ENCODE measurements at places on chromosomes 3 and 15. TPM values are rescaled to one million over a fixed set of nuclear protein-coding genes. Genes with fewer than 3 reads are reported as not detected.

GRCh38 chr15:101652786-101653430 lies 727 bp upstream of the TM2D3 start:
- DNase-seq: peak; percentile 30

SERPINI2 gene
- not detected for polyA plus RNA-seq

GRCh38 chr3:71875461-71875947 lies 90.6 kb upstream of the PROK2 start:
- DNase-seq: peak; percentile 88

BTBD1 gene
- 29.1 TPM for polyA plus RNA-seq

DNA sequence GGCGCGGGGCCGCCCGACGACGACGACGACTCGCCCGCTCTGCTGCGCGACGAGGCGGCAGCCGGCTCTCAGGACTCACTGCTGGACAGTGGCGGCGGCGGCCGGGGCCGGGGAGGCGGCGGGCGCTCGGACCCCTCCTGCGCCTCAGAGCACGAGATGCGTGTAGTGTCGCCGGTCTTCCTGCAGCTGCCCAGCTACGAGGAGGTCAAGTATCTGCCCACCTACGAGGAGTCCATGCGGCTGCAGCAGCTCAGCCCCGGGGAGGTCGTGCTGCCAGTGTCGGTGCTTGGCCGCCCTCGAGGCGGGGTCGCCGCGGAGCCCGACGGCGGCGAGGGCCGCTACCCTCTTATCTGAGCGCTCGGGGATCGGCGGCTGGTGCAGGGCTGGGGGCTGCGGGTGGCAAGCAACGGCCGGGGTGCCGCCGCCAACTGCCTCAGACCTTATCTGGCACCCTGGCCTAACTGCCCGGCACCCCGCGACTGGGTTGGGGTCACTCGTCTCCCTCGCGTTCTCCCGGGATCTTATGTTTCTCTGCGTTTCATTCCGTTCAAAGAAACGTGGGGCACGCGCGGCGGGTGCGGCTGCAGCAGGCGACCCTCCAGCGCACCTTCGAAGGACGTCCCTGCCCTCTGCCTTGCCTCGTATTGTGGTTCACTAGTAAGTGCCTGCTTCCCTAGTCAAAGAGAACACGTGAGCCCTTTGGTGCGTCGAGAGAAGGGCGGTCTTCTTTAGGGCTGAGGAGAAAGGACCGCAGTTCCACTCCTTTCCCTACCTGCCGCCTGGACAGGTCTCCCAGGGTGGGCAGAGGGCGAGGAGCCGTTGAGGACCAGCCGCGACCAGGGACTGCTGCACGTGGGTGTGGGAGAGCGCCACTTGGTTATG lies 1.0 kb downstream of the C3orf80 start:
- DNase-seq: peak; percentile 35

DNA sequence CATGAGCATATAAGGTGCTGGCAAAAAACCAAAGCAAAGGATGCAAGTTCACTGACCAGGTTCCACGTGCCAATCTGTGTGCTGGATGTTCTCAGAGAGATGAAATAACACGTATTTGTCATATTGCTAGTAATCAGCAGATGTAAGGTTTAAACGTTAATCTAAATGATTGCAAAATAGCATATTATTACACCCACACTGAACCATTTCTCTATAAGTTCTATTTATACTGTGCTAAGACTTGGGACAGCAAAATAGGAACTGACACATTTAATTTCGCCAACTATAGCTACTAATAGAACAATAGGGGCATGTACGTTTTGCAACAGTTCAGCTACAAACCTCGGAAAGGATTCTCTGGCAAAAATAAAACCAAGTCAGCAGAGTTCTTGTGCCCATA lies 350.3 kb upstream of the ZNF385D start:
- DNase-seq: no peak

DNA sequence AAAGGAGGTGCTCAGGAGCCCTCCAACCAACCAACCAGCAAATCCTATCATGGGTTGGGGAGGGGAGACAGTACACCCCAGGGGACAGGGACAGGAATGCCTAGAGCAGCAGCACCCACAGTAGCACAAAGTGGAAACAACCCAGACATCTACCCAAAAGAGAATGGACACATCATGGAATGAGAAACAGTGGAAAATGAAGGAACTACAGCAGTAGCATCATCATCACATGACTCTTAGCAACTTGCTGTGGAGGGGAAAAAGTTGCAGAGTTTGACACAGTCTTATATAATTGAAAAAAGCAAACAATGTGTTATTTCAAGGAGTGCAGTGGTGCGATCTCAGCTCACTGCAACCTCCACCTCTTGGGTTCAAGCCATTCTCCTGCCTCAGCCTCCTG lies 11.0 kb downstream of the C3orf22 start:
- no peak for DNase-seq

TRPM1 gene
- polyA plus RNA-seq: 1.3 TPM

DNA sequence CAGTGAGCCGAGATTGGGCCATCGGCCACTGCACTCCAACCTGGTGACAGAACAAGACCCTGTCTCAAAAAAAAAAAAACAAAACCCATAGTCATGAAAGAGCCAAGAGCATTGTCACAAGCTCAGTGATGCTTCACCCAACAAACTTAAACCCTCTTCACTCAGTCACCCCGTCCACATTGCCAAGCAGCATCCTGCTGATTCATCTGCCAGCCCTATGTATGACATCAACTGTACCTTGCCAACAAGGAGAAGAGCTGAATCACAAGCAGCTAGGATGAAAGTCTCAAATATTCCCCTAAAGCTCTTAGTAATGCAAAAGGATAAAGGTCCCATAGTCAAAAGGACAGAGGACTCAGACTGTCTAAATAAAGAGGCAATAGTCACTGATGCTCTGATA lies 90.0 kb downstream of the ANO10 start:
- DNase-seq: no peak

GRCh38 chr3:122668930-122669730 lies 11.5 kb upstream of the PARP14 start:
- DNase-seq: no peak

GRCh38 chr3:159882790-159883779 lies 105.5 kb upstream of the IL12A start:
- peak; percentile 76 for DNase-seq

DNA sequence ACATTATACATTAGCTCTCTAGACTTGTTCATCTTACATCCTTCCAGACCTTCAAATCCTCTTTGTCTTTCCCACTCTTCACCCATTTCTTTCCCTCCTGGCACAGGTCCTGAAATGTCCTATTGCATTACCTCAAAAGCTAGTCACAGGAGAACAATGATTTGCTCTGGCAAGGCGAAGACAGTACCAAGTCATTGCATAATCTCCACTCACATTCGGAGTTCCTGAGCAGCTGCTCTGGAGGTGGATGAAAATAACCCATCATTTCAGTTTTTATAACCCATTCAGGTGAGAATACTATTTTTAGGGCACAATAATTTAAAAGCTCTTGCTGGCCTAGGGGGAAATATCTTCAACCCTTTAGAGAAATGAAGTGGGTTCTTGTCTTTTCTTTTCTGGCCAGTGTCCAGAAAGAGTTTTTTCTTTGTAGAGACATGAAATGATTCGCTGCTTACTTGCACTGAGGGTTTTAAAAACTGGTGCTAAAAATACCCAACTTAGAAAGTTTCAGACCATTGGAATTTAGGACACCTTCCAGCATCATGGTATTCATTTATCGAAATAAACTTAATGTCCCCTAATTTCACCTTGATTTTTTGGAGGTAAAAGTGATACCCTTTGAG lies 23.4 kb upstream of the DYNC1LI1 start:
- no peak for DNase-seq

DNA sequence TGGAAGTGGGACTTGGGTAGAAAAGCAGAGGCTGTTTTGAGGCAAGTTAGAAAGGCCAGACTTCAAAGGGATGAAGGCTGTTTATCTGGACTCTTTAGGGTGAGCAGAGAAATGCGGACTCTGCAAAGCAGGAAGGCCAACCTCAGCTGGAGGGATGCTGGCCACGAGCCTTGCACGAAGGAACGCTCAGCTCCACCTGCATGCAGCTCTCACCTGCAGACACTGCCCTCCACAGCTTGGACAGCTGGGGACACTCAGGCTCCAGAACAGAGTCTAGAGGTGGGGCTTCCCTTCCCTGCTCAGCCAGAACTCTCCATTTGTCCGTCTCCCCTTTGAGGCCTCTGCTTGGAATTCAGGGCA lies 229.7 kb downstream of the ADAMTS17 start:
- DNase-seq: no peak

- DNase-seq: peak; percentile 39
Observed at GRCh38 chr15:28273468-28273867, 48.5 kb downstream of the HERC2 start.

ST3GAL6 gene
- 20.8 TPM for polyA plus RNA-seq

TNIK gene
- polyA plus RNA-seq: 3.6 TPM

CEMIP gene
- polyA plus RNA-seq: 0.11 TPM
